ENCODE measurements at places on chromosomes 2 and 18.

DNA sequence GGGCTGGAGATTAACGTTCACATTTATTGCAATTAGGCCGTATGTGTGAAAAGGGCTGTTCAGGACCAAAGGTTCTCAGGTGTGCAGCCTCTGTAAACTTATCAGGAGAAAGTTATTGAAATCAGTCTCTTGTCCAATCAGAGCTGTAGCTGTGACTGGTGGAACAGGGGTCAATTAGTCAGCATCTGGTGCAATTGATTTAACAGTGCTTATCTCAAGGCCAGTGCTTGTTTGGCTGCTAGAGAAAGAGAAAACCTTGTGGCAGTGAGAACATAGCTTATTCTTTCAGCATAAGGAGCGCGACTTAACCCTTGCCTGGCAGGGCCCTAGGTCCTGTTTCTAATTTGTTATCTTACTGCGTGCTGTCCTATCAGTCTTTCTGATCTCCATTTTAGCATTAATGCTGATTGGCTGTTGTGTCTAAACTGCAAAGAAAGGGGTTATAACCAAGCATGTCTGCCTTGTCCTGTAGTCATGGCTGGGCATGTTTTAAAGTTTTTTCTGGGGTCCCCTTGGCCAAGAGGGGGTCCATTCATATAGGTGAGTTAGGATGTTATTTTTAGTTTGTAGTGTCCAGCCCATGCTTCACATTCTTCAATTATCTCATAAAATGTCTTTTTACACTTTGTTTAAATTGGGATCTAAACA lies 66.4 kb downstream of the CYB5A start:
- no peak for DNase-seq

DNA sequence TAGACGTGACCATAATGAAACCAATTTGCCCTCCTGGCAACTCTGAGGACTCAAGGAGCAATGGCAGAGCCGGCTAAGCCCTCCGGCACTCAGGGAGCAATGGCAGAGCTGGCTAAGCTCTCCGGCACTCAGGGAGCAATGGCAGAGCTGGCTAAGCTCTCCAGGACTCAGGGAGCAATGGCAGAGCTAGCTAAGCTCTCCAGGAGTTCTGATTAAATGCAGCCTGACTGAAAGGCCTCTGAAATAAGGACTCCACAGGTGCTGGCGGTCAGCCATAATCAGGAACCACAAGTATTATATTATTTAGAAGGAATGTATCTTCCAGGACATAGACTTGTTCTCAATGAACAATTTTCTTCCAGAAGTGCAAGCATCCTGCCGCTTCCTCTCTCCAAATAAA lies 65.2 kb downstream of the C2orf76 start:
- no peak for DNase-seq

- DNase-seq = no peak
These were observed 122.5 kb downstream of the PLEKHM3 start for GRCh38 chr2:207902821-207903220.

DNA sequence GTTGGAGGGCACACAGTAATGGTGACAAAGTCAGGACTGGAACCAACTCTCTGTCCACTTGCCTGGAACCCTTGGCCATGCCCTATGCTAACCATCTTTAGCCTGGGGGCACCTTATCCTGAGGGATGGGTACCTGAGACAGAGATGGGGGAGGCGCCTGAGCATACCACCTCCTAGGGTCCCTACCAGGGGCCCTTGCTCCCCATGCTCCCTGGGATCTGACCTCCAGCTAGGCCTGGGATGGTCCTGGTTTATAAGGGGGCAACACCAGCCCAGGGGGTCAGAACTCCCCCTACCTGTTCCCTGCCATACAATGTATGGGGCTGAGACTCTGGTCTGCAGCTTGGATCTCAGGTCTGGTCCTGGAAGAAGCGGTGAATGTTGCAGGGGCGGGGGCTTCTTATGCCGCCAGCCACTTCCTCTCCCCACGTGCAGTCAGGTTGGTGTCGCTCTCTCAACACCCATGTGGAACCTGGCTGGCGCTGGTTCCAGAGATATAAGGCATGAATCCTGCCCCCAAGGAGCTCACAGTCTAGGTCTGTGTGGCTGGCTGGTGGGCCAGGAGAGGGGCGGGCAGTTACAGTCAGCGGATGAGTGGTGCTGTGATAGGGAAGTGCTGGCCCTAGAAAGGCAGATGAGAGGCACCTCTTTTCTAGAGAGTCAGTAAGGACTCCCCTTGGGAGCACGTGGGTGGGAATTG lies 3.8 kb upstream of the TOGARAM2 start:
- DNase-seq = no peak

DNA sequence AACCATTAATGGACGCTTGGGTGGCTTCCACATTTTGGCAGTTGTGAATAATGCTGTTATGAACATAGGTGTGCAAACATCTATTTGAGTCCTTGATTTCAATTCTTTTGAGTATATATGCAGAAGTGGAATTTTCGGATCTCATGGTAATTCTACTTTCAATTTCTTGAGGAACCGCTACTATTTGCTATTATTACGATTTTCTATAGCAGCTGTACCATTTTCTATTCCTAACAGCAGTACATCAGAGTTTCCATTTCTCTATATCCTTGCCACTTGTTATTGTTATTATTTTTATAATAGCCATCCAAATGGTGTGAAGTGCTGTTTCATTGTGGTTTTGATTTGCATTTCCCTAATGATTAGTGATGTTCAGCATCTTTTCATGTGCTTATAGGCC lies 69.5 kb downstream of the KIF5C start:
- DNase-seq = no peak

DNA sequence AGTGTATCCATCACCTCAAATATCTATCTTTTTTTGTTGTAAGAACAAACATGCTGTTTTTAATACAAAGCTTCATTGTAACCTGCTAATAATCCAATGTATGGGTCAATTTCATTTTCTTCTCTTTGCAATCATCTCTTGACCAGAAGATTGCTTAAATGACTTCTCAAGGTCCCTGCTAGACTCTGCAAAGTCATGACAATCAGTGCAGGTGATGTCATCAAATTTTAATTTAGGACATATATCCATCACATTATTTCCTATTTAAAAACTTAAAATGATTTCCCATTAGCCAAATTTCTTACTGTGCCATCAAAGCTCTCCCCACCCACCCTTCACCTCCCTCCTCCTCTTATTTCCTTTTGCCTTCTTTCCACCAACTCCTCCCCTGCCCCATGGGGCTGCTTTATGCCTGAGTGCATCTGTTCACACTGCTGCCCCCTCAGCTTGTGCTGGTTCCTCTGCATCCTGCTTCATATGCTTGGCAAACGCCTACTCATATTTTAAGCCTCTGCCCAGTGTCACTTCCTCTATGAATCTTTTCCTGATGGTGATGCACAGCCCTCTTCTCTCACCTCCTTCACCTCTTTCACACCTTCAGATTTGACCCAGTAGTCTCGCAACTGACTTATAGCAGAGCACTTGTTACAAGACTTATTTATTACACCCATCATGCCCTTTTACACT lies 20.3 kb downstream of the PLEK start:
- DNase-seq = no peak

- DNase-seq = no peak
These were observed 463 bp upstream of the DNAJB2 start for GRCh38 chr2:219278655-219279150.

- DNase-seq = no peak
These were observed 135.3 kb downstream of the PARD3B start for GRCh38 chr2:204680576-204680975.

DNA sequence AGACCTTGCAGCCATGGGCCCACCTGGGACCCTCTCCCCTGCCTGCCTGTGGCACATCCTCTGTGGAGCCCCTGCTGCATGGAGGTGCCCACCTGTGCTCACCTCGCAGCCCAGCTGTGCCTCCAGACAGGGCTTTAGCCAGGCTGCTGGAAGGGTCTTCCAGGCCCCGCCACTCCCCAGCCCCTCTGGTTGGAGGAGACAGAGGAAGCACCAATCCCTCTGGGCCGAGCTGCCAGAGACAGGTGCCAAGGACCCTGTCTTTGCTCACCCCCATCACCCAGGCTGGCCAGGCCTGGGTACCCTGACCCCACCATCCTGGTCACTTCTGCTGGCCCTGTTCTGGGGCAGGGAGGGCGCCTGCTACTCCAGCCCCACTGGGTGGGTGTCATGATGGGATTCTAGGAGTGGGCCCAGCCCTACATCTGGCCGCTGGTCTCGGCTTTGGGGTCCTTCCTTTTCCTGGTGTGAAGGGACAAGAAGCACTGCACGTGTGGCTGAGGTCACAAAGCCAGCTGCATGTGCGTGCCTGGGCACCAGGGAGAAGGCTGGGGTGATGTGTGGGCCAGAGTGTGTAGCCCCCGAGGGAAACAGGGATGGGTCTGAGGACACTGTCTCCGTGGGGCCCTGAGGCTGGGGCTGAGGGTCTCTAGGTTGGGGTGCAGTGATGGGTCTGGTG lies 9.3 kb upstream of the NEU4 start:
- no peak for DNase-seq

- DNase-seq = no peak
These were observed 147.0 kb upstream of the KLHL14 start for GRCh38 chr18:32919799-32920198.

DNA sequence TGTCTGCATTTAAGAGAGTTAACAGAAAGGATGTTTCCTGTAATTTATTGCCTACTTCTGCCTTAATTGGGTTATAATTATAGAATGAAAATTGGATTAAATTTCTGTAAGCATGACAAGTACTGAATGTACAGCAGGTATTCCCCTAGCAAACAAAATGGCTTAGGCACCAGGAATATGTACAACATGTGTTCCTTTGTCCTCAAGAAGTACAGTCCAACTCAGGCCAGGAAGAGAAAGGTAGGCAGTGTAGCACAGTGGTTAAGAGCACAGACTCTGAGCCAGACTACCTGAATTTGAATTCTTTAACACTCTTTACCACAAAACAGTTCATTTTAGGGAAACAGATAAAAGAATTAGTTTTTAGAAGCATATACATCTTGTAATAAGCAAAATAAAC lies 43.1 kb downstream of the COX7A2L start:
- no peak for DNase-seq

GRCh38 chr18:74522635-74523548 lies 11.4 kb upstream of the CNDP1 start:
- no peak for DNase-seq

GRCh38 chr2:103859238-103859637 lies 994.7 kb upstream of the POU3F3 start:
- DNase-seq = no peak

DNA sequence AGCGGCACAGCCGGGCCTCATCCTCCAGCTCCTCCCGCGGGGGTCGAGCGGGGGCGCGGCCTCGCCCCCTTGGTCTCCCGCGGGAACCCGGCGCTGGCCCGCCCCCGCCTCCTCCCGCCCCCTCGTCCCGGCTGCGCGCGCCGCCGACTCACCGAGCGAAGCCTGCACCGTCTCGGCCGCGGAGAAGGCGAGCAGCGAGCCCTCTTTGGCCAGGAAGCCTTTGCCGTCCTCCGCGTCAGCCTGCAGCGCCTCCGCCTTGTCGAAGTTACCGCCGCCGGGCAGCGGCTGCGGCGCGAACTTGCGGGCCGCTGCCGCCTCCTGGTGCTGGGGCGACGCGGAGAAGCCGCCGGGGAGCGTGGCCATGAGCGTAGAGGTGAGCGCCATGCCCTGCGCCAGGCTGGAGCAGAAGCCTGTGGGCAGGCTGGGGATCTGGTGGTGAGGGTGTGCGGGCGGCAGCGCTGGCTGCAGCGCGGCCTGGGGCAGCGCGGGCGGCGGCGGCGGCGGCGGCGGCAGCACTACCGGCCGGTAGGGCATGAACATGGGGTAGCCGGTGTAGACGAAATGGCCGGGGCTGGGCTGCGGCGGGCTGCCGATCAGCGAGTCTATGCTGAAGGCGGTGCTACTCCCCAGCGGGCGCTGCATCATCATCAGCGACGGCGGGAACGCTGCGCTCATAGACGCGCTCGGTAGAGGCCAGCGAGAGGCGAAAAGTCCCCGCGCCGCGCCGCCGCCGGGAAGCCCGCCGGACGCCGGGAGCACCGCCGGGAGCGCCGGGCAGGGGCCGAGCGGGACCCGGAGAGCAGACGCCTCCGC lies 683 bp downstream of the GBX2 start:
- no peak for DNase-seq

DNA sequence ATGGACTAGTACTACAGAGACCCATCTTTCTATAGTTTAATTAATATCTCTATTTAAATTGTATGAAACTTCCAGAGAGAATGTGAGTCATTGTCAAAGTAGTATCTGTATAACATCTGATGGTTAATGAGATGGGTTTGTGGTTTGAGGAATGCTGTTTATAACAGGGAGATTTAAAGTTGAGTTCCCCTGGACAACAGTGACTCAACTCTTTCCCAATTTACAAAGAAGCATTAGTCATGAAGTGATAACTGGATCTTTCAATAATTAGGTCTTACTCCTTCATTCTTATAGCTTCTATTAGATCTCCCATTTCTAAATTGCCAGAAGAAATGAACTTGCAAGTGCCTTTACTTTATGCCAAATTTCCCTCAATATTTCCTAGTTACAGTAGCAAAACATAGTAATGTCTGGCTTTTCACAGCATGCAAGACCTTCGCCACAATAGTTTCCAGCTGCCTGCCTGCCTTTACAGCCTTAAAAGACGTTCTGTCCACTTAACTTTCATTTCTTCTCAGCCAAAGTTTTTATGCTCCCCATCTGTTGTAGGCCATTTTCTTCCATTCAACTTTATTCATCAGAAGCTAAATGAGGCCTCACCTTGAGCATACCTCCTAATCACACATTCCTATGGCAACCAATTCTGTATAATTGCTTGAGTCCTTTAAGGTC lies 47.7 kb upstream of the WDR75 start:
- DNase-seq = no peak

DNA sequence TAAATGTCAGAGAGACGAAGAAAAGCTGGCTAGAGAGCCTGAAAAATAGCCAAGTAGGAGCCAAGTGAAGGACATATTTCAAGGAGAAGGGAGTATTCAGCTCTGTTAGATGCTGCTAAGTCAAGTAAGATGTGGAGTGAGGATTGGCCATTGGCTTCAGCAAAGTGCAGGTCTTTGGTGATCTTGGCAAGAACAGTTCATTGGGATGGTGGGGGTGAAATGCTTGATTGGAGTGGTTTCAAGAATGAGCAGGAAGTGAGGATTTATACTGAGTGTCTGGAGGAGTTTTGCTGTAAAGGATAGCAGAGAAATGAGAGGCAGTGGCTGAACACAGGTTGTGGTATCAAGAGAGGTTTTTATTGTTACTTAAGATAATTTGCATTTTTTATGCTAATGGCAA lies 139.7 kb downstream of the PRPF40A start:
- no peak for DNase-seq

GRCh38 chr2:156538083-156538504 lies 101.9 kb downstream of the GPD2 start:
- DNase-seq = no peak

DNA sequence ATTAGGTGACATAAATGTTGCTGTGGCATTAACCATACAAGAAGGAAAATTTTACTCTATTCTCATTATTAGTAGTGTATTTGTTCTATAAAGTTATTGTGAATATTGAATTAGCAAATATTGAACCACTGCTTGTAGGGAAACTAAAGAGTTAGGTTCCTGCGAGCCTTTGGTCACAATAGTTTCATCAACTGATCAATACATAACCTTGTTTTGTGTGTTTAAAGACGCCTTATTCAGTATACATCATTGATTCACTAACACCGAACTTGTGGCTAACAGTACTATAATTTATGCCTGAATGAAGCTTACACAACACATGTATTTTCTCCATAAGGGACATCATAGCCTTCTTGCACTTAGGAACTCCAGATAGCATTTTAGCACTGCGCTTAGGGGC lies 36.9 kb downstream of the VPS54 start:
- DNase-seq = no peak

Data from activated CD4-positive, alpha-beta T cell treated with anti-CD3 and anti-CD28 coated beads, Interleukin-2, amount 50 U/mL, for 24 hours (primary cell).